ENCODE measurements at places on chromosomes 1 and 21.

- no peak for DNase-seq
Observed at GRCh38 chr1:12287869-12288268, 58.0 kb downstream of the VPS13D start.

DNA sequence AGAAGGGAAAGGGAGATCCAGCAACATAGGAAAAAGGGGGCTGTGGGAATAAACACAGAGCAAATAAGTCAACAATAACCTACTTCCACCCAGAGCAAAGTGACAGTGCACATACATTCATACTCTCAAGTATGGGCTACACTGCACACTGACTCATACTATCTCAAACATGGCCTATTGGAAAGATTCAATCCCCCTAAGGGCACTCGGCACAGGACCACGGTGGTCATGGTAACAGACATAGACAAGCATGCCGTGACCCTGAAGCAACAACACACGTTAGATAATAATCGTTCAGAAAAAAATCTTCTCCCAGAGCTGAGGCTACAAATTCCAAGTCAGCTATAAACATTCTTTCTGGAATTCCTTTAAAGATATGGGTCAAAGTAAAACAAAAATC lies 16.8 kb upstream of the JAK1 start:
- DNase-seq: no peak

DNA sequence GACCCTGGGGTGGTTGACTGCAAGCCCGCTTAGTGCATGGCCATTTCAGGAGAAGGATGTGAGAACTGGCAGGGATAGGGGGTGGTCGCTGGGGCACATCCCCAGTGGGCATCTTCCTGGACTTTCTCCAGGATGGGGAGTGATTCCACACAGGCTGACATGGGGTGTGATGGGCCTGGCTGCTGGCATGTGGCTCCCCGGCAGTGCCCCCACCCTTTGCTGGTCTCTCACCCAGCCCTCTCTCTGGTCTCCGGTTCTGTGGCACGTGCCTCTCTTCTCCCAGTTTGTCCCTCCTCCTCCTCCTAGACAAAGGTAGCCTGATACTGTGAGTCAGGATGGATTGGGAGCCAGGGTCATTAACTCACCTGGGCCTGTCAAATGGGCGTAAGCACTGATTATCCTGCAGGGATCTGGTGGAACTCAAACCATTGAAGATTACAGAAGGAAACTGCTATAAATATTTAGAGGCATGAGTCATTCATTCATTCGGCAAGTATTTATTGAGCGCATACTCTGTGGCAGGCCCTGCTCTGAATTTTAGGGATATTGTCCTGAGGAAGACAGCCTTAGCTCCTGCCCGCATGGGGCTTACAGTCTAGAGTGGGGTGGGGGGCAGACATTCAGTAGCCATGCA lies 23.6 kb upstream of the EPS8L3 start:
- DNase-seq: no peak

DNA sequence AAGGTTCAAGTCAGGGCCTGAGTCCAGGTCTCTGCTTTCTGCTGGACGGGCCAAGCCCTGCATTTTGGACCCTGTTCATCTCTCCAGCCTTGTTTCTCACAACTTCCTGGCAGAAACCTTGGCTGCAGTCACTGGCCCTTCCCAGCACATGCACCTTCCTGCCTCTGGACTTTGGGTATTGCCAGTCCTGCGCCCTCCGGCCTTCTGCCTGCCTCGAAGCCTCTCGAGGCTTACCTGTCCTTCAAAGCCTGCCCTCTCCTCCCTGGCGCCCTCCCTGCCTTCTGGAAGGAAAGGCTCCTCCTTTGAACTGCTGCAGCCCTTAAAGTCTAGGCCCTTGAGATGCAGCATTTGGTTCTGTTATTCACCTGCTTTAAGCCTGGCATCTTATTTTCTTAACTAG lies 52.8 kb downstream of the HTR6 start:
- no peak for DNase-seq

- no peak for DNase-seq
Observed at GRCh38 chr1:43981135-43981491, 2.1 kb downstream of the B4GALT2 start.

DNA sequence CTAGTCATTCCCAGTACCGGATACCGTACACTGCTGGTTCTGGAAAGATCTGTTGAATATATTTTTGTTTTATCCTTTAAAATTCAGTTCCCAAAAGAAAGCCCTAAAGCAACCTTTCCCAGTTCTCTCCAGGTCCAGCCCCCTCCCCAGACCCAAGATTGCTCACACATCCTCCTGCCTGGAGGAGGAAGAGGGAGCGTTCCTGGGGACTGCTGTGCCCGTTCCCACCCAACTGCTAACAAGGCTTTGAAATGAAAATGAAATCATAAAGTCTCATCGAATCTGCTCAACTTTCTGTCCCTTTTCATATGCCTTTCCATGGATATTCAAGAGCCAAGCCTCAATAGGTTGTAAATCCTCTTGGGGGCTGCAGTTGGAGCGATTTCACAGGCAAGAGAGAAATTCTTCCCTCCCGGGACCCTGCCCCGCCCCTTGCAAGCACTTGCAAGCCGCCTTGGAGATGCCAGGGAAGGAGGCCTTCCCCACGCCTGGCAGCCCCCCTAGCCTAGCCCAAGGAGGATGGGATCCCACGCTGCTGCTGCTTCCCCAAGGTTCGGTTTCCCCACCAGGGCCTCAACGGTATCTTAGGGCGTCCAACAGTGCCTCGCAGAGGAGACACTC lies 113.2 kb upstream of the CACHD1 start:
- DNase-seq: no peak

DNA sequence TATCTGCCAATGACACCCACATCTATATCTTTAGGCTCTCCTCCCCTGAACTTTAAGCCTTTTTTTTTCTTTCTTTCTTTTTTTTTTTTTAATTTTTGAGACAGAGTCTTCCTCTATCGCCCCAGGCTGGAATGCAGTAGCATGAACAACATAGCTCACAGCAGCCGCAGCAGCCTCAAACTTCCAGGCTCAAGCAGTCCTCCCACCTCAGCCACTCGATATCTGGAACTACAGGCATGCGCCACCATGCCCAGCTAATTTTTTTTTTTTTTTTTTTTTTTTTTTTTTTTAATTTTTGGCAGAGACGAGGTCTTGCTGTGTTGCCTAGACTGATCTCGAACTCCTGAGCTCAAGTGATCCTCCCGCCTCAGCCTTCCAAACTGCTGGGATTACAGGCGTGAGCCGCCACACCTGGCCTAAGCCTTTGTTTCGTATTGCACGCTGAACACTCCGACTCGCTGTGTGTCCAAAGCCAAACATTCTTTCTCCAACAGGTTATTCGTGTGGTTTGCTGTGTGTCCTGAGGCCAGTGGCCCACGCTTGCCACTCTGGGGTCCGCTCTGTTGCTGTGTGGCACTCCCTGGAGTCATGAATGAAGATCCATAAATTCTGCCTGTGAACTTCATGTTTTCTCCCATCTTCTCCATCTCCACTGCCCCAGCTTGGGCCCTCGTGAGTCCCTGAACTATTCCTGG lies 119.4 kb downstream of the CAMTA1 start:
- DNase-seq: no peak

DNA sequence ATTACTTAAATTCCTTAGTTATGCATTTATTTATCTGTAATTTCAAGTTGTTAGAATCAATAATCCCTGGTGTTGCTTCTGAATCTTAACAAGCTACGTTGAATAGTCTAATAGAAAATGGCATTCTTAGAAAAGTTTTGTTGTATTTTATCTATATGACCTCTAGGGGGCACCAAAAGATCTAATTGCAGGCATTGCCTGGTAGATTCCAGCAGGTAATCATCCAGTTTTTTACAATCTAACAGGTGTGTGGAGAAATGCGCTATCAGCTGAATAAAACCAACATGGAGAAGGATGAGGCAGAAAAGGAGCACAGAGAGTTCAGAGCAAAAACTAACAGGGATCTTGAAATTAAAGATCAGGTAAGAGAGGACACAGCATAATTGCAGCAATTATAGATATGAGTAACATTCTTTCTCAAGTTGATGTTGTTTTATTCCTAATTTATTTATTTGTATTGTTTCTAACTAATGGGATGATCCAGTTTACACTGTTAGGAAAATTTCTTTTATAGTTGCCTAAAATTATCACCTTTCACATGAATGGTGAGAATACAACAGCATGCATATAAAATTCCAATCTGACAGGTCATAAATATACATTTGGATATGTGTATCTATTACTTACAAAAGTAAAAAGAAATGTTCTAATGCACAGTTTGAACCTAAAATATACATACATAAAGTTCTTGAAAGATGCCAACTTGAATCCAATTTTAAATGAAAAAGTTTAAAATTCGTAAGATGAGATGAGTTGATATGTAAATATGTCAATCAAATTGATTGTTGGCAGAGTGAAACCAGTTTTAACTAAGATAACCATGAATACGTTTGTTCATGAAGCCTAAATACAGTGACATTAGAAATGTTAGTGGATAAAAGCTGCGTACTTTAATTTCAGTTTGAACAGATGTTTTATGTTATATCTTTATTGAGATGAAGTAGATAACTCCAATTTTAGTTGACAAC lies 88.4 kb downstream of the SDCCAG8 start:
- DNase-seq: no peak

GRCh38 chr1:198212675-198213074 lies 55.9 kb downstream of the NEK7 start:
- DNase-seq: no peak

DNA sequence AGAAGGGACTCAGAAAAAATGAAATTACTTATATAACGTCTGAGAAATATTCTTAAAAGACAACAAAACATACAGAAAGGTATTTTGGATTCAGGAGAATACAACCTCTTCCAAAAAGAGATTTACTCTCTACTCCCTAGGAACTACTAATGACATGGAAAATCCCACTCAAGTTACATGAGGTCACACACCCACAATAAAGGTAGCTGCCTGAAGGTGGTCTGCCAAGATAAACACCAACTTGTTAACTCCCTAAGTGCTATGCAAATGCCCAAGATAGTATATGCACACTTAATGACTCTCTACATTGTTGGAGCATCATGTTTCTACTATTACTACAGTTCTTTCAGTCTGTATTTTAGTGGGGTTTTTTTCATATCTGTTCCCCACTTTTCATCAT lies 26.5 kb downstream of the RERE start:
- DNase-seq: no peak

- DNase-seq: no peak
Observed at GRCh38 chr1:68281946-68282615, 49.8 kb upstream of the WLS start.

DNA sequence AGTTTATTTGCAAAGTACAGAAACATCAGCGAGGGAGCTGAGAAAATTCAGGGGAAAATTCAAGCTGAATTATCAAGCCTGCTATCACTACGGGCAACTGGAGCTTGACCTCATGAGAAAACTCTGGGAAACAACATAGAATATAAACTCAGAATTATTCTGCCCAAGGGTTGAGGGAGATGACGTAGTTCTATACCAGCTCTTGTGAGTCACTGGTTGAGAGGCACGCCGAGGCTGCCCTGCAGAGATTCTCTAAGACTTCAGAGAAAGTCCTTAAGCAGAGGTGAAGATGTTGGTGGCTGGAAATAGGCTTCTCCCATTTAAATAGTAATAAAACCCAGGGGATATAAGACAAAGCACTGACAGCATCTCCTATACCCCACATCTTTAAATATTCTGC lies 12.3 kb downstream of the SYDE2 start:
- no peak for DNase-seq

DNA sequence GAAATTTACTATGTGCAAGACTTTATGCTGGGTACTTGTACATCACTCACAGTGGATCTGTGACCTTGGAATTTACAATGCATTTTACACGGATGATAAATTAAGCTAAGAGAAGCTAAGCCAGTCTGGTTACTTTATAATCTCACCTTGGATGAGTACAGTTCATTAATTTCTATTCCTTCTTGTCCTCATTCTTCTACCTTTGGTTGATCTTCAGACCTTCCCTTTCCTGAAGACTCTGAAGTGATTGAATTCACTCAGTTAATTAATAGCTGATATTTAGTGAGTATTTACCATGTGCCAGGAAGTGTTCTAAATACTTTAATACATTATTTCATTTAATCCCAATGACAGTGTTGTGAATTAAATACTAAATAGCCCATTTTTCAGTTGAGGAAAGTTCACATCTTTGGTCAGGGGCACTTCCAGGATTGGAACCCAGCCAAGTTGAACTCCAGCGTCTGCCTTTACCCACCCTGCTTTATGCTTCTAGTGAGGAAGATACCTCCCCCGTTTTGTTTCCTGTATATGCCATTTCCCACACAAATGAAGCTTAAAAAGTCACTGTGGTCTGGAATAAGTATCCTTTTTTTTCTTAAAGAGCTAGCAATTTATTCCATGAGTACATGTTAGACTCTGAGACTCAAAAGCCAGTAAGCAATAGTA lies 146.6 kb downstream of the TLR5 start:
- DNase-seq: no peak

GRCh38 chr21:15472108-15473040 lies 257.4 kb upstream of the USP25 start:
- DNase-seq: no peak

- no peak for DNase-seq
Observed at GRCh38 chr1:167587872-167588271, 34.3 kb upstream of the CREG1 start.

DNA sequence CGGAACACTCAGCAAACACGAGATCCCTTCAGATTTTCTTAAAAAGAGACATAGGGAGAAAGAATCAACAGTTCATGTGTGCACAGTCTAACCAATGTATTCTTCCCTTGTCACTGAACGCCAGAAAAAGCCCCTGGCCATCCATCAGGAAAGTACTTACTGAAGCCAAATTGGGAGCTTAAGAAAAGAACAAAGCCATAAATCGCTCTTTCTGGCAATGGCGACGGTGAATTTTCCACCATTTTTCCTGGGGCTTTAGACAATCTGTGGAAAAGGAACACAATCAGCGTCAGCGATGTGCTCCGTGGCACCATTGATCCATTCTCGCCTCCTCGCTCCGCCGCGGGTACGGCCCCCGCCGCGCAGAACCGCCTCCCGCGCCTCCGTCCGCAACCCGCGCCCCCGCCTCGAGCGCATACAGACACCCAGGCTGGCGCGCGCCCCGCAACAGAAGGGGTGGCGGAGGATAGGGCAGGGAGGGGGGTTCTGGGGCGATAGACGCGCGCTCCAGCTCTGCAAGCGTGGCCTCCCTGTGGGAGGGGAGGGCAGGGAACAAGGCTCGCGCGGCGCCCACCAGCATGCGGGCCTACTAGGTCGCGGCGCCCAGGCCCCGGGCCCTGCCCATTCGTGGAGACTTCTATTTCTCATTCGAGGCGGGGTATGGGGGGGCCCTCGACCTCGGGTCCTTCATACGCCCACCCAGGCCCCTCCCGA lies 440 bp downstream of the PIGP start:
- peak; percentile 89 for DNase-seq

All from hippocampal formation (tissue), 2 donors.